Activated CD4-positive, alpha-beta T cell treated with anti-CD3 and anti-CD28 coated beads, Interleukin-2, amount 10 ng/mL, durations not matched to agents 24 days and 14 days (primary cell): ENCODE measurements at places on chromosomes 5 and 9.

GRCh38 chr5:159765760-159766517 lies 150.3 kb upstream of the ADRA1B start:
- DNase-seq = no peak
- no peaks in the 10 kb centered on the region for H3K36me3 ChIP-seq
- H3K27me3 ChIP-seq = peaks cover 20% of the 10 kb centered on the region
- H3K4me1 ChIP-seq = peaks cover 9% of the 10 kb centered on the region
- no peak overlapping the region for H3K4me3 ChIP-seq

DNA sequence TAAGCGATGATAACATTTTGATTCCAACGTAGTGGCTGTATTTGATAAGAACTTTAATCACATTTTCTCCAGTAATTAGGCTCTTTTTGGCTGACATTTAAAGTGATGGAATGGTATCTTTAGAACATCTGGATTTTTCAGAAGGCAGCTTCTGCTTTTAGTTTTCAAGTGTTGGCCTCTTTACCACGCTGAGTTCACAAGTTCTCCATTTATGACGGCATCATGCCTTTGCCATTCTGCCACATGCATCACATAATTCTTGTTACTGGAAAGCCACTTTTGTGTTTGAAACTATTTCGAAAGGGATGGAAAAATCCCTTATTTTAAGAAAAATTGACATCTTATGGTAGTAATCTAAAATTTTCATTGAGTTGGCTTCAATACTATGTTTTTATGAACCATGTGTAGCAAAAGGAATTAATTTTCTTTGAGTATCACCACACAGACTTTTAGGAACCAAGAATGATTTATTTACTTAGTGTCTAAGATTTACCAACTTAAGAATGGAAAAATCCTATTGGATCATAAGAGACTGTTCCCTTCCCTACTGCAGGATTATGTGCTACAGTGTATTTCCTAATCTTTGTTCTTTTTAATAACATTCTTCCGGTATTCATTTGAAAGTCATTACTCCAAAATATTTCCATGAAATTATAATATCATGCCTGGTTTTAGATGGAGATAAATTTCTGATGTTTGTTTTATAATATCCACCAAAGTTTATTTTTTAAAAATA lies 344.2 kb downstream of the ADGRV1 start:
- peaks cover 17% of the 10 kb centered on the region for H3K27me3 ChIP-seq
- no peak overlapping the region for H3K4me3 ChIP-seq
- no peaks in the 10 kb centered on the region for H3K4me1 ChIP-seq
- H3K27ac ChIP-seq = no peak overlapping the region
- no peaks in the 10 kb centered on the region for H3K36me3 ChIP-seq

GRCh38 chr9:86828631-86829030 lies 118.7 kb downstream of the GAS1 start:
- DNase-seq = no peak
- H3K4me3 ChIP-seq = no peak overlapping the region
- H3K27ac ChIP-seq = no peak overlapping the region
- no peaks in the 10 kb centered on the region for H3K36me3 ChIP-seq

- no peaks in the 10 kb centered on the region for H3K36me3 ChIP-seq
- H3K4me1 ChIP-seq = peaks cover 1% of the 10 kb centered on the region
- no peak overlapping the region for H3K4me3 ChIP-seq
- DNase-seq = no peak
- no peaks in the 10 kb centered on the region for H3K27me3 ChIP-seq
Observed at GRCh38 chr9:18056993-18057369, 417.0 kb upstream of the ADAMTSL1 start.

GRCh38 chr9:68925175-68925574 lies 88.7 kb downstream of the PRKACG start:
- no peak for DNase-seq
- H3K36me3 ChIP-seq = peaks cover 16% of the 10 kb centered on the region
- no peak overlapping the region for H3K27ac ChIP-seq
- H3K4me1 ChIP-seq = peaks cover 3% of the 10 kb centered on the region
- H3K27me3 ChIP-seq = peaks cover 20% of the 10 kb centered on the region

GRCh38 chr9:13719981-13720676 lies 440.6 kb upstream of the MPDZ start:
- no peaks in the 10 kb centered on the region for H3K36me3 ChIP-seq
- H3K27me3 ChIP-seq = no peaks in the 10 kb centered on the region
- H3K4me1 ChIP-seq = no peaks in the 10 kb centered on the region
- no peak for DNase-seq
- no peak overlapping the region for H3K27ac ChIP-seq

DNA sequence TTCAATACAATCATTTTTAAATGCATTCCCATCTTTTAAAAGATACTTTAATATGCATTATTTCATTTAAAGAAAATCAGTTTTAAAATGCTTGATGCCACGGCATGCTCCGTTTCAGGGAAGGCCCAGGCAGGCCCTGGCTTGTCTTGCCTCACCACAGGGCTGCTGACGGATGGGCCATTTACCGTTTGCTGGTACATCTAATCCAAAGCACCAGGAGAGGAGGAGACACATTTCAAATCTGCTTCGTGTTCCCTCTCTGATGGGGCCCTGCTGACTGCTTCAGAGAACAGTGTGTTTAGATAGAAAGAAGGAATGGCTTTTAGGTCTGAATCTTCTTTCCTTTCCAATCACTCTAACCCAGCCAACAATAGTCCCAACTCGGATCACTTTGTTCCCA lies 185.2 kb downstream of the DCP2 start:
- H3K4me3 ChIP-seq = no peak overlapping the region
- peaks cover 7% of the 10 kb centered on the region for H3K27me3 ChIP-seq
- H3K4me1 ChIP-seq = peaks cover 2% of the 10 kb centered on the region
- DNase-seq = no peak
- no peak overlapping the region for H3K27ac ChIP-seq

GRCh38 chr9:9483175-9483574 lies 1129.6 kb downstream of the PTPRD start:
- H3K27me3 ChIP-seq = no peaks in the 10 kb centered on the region
- no peaks in the 10 kb centered on the region for H3K36me3 ChIP-seq
- H3K27ac ChIP-seq = no peak overlapping the region
- no peak for DNase-seq
- no peaks in the 10 kb centered on the region for H3K4me1 ChIP-seq

DNA sequence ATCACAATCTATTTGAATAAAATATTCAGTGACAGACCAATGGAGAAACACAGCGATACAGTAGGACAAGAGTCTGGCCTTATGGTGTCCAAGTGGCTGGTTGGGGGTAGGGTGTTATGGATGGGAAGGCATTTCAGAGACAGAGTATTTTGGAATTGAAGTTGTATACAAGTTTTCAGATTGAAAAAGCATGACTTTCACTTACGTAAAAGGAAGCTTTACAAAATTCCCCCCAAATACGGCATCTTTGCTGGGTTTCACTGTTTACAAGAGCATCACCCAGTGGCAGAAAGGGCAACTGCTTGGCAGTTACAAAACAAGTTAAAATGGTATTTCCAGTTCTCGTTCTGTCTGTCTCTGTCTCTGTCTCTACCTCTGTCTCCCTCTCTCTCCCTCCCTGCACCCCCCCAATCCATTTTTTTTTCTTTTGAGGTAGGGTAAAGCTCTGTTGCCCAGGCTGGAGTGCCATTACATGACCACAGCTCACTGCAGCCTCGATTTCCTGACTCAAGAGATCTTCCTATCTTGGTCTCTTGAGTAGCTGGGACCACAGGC lies 86.2 kb downstream of the PTPN3 start:
- H3K36me3 ChIP-seq = no peaks in the 10 kb centered on the region
- peak; percentile 79 for DNase-seq
- peaks cover 46% of the 10 kb centered on the region for H3K4me1 ChIP-seq
- no peaks in the 10 kb centered on the region for H3K27me3 ChIP-seq
- H3K4me3 ChIP-seq = peak overlapping the region; percentile 6
- H3K27ac ChIP-seq = peak overlapping the region; percentile 90

GRCh38 chr5:147732291-147732883 lies 50.1 kb downstream of the JAKMIP2 start:
- no peak for DNase-seq
- H3K4me3 ChIP-seq = no peak overlapping the region
- H3K4me1 ChIP-seq = no peaks in the 10 kb centered on the region
- no peaks in the 10 kb centered on the region for H3K36me3 ChIP-seq
- no peaks in the 10 kb centered on the region for H3K27me3 ChIP-seq
- H3K27ac ChIP-seq = no peak overlapping the region

DNA sequence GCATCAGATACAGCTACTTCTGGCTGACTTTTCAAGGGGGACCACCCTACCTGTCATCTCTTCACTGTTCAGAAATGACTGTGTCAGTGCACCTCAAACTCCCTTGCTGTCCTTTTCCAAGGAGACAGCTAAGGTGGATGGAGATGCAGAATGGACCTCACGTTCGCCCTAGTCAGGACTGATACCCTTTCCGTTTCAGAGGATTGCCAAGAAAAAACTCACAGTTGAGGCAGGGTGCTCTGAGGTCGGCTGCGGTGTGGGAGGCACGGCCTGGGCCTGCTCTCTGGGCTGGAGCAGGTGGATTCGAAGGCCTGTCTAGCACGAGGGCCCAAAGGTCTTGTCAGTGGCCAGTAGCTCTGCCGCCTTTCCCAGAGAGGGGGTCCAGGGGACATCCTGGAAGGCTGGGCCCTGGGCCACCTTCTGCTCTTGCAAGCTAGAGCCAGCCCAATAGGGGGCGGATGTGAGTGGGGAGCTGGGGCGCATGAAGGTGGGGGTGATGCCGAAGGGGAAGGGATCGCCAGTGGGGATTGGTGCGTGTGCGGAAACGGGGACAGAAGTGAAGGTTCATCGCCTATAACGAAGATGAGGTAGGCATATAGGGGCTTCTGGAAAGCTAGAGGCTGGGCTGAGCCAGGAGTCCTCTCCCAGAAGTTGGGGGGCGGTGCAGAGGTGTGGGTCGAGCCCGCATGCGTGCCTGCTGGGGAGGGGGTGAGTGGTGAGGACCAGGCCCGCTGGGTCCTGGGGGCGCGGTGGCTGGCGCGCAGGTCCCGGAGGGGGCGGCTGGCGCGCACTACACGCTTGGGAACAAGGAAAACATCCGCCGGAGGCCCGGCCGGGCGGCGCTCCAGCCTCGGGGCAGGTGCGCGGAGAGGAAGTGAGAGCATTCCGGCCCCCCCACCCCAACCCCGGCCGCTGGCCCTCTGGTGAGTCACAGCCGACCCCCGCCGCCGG lies 2.5 kb upstream of the MSMP start:
- peak; percentile 94 for DNase-seq
- peak overlapping the region; percentile 98 for H3K27ac ChIP-seq
- peaks cover 40% of the 10 kb centered on the region for H3K36me3 ChIP-seq
- no peaks in the 10 kb centered on the region for H3K27me3 ChIP-seq
- H3K4me3 ChIP-seq = peak overlapping the region; percentile 99

DNA sequence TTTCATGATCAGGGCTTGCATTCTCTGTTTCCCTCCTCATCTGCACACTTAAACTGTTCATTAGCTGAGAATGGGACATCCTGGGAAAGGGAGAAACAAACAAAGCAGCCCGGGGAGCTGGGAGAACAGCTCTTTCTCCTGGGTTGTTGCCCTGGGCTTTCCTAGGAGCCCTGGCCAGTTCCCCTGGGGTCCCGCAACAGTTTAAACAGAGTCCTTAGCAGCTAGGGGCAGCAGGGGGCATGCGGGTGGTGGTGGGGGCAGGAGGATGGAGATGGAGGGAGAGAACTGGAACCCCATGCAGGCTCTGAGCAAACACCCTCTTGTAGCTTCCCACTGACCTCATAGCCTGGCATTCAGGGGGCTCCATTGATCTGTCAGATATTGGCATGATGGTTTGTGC lies 209.1 kb upstream of the TBCA start:
- peaks cover 18% of the 10 kb centered on the region for H3K27me3 ChIP-seq
- no peak for DNase-seq
- H3K27ac ChIP-seq = no peak overlapping the region
- no peak overlapping the region for H3K4me3 ChIP-seq

- H3K27me3 ChIP-seq = no peaks in the 10 kb centered on the region
- H3K36me3 ChIP-seq = no peaks in the 10 kb centered on the region
- DNase-seq = no peak
- peak overlapping the region; percentile 85 for H3K27ac ChIP-seq
Observed at GRCh38 chr5:134437340-134437846, 25.7 kb upstream of the CDKN2AIPNL start.

DNA sequence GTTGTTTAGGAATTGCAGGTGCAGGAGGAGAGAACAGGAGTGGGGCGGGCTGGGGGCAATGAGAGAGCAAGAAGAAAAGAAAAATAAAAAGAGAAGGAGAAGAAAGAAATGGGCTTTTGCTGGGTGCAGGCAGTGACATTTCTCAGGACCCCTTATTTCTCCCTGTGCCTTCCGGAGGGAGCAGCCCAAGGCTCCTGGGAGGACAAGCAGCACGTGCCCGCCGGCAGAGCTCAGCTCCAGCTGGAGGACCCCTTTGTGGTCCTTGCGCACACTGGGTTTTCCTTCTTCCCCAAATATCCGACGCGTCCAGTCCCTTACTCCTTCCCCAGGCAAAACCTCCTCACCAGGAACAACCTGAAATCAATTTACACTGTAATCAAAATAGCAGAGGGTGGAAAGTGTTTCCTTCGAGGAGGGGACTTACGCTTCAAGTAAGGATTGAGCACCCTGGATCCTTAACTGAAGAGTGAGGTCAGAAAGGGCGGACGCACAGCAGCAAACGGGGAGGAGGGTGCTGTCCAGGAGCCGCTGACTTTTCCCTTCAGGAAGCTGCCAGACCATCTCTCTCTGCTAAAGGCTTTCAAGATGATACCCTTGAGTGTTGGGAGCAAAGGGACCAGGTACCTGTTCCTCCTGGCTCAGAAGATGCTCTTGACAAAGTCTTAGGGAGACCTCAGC lies 2.1 kb downstream of the BTNL9 start:
- no peak for DNase-seq
- H3K27me3 ChIP-seq = peaks cover 17% of the 10 kb centered on the region
- no peaks in the 10 kb centered on the region for H3K36me3 ChIP-seq
- no peak overlapping the region for H3K27ac ChIP-seq

DNA sequence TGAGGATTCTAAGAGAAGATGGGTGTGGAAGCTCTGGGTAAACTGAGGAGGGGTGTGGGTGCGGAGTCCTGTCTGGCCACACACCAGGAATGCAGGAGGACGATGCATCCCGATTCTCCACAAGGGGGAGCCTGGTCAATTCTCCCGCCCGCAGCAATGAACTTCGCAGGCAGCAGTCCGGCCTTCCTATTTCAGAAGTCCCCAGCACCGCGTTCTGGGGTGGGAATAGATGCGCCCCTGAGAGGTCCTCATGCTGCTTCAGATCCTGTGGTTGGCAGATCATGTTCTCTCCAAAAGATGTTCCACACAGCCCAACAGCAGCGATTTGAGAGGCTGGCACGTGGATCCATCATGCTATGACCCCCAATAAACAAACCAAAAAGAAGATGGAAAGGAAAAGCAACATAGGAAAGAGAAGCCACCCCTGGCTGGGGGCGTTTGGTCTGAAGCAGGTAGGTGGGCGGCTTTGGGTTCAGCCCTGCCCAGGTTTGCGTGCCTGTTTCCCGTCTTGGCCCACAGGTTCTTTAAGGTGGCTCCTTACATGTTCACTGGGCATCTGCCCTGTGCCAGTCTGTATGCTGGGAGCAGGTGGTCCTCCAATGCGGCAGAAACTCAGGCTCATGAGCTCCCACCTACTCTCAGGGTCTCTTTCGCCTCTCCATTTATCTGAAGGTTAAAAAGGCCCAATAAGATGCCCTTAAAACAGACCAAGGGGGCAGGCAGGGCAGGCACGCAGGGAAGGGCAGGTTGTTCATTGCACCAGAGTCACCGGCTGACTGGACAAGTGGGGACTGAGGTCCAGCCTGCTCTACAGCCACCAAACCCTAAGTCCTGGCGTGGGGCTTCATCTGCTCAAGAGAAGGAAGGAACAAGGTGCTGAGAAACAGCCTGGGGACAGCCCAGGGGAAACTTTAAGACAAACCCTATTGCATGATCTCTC lies 171.6 kb downstream of the PAX5 start:
- H3K36me3 ChIP-seq = no peaks in the 10 kb centered on the region
- H3K4me1 ChIP-seq = no peaks in the 10 kb centered on the region
- H3K27ac ChIP-seq = no peak overlapping the region
- no peak overlapping the region for H3K4me3 ChIP-seq
